ENCODE measurements at places on chromosomes 4 and X. TPM values are rescaled to one million over a fixed set of nuclear protein-coding genes. Genes with fewer than 3 reads are reported as not detected.

Gene TMEM184C
- total RNA-seq: 22.5 TPM

Gene SATL1
- not detected for total RNA-seq

Gene DCAF8L2
- not detected for total RNA-seq

Gene APBB2
- total RNA-seq: 2.0 TPM

Gene CYP4V2
- total RNA-seq: 19.2 TPM

Gene HEPH
- not detected for total RNA-seq

Gene TMPRSS11B
- not detected for total RNA-seq

Gene MID1
- total RNA-seq: 0.11 TPM

Gene CNKSR2
- total RNA-seq: 9.2 TPM

Gene EGFL6
- total RNA-seq: 18.1 TPM

Gene GIMD1
- total RNA-seq: not detected

Gene DIPK2B
- total RNA-seq: not detected

Gene LNX1
- total RNA-seq: not detected

Gene ANK2
- total RNA-seq: 1.8 TPM

Gene DUSP9
- total RNA-seq: not detected

Gene RNF128
- not detected for total RNA-seq

Gene MAOB
- total RNA-seq: not detected

Gene TMEM35A
- not detected for total RNA-seq

Gene FGF5
- not detected for total RNA-seq

Gene STAP1
- total RNA-seq: 28.4 TPM

Gene FAM47E
- total RNA-seq: 0.78 TPM

Gene CXCL3
- not detected for total RNA-seq

Gene PHEX
- 0.55 TPM for total RNA-seq

Gene GCNA
- total RNA-seq: 8.7 TPM

Gene GABRE
- total RNA-seq: not detected
